ENCODE measurements at places on chromosomes 6 and 20. TPM values are rescaled to one million over a fixed set of nuclear protein-coding genes. Genes with fewer than 3 reads are reported as not detected.

DNA sequence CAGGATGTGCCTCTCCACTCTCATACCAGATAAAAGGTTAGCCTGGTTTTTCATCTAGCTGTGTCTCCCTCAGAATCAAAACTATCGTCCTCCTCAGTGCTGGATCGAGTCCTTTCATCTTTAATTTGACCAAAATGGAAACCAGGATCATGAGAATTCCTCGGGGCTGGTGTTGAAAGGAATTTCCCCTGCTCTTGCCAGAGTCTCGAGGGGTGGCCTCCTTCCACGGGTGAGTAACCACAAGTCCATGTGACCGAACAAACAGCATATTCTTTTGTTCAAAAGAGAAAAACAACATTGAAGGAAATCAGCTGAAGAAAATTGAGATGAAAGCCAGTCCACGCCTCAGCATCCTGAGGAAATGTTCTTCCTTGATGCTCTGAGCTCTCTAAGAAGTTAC lies 165.9 kb upstream of the CDYL start:
- peak; percentile 87 for DNase-seq

The TRIM27 gene
- 69.2 TPM for total RNA-seq

GRCh38 chr6:40953486-40953885 lies 85.5 kb downstream of the UNC5CL start:
- no peak for DNase-seq

The TREM2 gene
- total RNA-seq: not detected

- DNase-seq: peak; percentile 70
Measured at GRCh38 chr20:39822667-39823066, 860.5 kb downstream of the DHX35 start.

The FRMD1 gene
- total RNA-seq: not detected

The CST4 gene
- total RNA-seq: not detected

The COL9A3 gene
- 0.76 TPM for total RNA-seq

DNA sequence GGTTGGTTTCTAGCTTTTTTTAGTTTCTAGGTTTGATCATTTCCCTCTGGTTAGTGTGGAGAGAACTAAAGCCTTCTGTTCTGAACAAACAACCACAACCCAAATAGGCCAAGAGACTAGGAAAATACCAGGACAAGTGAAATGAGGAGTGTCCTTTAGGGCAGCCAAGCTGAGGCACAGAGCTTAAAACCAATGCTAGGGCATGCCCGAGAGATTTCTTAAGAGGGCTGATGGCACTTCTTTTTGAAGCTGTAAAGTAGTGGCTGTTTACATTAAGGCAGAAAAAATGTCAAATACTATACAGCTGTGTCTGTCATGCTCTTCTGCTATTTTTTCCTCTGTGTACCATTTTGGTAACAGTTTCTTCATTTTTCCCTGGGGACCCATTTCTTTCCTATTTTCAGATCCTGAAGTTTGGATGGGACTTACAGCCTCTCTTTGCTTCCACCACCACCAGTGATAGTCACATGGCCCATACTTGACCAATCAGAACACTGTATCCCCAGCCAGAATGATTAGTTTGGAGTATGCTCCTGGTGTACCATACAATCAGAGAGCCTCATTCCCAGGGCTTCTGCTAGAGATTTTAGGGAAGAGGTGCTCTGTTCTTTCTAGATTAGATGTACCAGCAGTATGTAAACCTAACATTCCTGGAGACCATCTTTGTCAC lies 154.4 kb downstream of the BMP2 start:
- DNase-seq: no peak

GRCh38 chr6:32047855-32048766 lies 9.9 kb downstream of the CYP21A2 start:
- peak; percentile 39 for DNase-seq

The ADGB gene
- total RNA-seq: not detected

GRCh38 chr20:40769677-40770285 lies 80.7 kb upstream of the MAFB start:
- no peak for DNase-seq

- peak; percentile 79 for DNase-seq
Measured at GRCh38 chr6:73739096-73739495, 43.1 kb downstream of the CD109 start.

The SCGN gene
- total RNA-seq: not detected

DNA sequence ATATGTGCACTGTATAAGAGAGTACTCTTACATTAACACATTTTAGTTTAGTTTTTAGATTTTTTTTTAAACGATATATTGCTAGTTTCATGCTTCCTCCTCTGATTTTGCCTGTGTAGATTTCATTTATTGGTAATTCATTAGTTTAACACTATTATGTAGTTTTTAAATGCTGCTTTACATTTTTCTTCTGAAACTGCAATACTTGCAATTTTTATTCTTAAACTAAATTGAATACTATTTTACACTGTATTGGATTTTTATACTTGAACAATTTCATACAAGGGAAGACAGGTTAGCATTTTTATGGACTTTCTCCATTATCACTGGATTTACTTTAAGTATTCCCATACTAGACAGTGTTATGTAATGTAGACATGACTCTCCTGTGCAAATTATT lies 12.2 kb downstream of the RBM24 start:
- DNase-seq: no peak

The SIM1 gene
- 0.29 TPM for total RNA-seq

DNA sequence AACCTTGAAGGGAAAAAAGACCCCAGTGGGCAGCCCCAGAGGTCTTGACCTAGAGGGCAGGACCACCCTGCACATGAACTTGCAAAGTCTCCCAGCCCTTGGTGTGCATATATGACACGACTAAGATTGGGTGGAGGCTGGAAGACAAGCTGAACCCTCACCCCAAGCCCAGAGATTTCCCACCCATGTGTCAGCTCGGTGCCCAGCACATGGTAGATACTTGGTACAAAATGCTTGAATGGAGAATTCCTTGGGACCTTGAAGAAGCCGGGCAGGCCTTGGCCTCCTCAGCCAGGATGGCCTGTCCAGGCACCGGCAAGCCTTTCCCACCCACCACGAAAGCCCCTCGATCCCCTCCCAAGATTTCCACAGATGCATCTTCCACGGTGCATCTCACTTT lies 50.6 kb downstream of the BPIFB1 start:
- no peak for DNase-seq

- DNase-seq: no peak
Measured at GRCh38 chr6:73286752-73287151, 23.8 kb upstream of the KHDC1 start.

GRCh38 chr6:52155791-52156576 lies 30.2 kb upstream of the IL17A start:
- peak; percentile 9 for DNase-seq

GRCh38 chr6:25469797-25470388 lies 182.1 kb upstream of the SCGN start:
- no peak for DNase-seq

DNA sequence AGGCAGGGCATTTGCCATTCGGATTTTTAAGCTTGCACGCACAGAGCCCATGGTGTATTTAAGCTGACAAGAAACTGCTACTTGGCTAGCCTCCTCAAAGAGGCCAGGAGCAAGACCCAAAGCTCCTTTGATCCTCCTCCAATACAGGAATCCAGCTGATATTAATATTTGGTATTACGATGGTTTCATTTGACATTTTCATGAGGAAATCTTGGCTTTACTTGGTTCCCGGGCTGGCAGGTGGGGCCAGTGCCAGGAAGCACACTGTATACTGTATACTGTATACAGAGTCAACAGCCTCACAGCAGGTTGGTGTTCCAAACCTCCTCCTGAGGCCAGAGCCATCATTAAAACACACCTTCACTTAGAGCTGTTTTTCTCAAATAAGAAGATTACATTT lies 138.2 kb upstream of the ARMC2 start:
- no peak for DNase-seq

- DNase-seq: no peak
Measured at GRCh38 chr6:96812077-96812703, 25.1 kb downstream of the GPR63 start.

DNA sequence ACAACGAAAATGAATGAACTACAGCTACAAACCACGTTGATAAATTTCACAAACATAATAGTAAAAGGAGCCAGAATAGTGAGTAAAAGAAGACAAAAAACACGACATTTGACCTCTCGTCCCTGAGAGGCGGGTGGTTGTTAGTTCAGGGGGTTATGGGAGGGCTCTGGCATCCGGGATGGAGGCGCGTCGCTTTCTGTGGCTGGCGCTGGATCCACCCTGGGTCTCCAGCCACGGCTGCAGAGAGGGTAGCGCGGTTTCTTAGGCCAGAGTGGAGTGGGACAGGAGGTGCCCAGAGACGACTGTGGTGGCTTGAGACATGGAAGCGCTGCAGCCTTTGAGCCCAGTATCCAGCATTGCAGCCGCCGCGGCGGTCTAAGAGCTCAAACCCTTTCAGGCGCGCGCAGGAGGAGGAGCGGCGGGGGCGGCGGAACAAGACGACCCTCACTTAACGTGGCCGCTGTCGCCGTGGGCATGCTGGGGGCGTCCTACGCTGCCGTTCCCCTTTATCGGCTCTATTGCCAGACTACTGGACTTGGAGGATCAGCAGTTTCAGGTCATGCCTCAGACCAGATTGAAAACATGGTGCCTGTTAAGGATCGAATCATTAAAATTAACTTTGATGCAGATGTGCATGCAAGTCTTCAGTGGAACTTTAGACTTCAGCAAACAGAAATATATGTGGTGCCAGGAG lies 3.7 kb upstream of the ZSCAN23 start:
- peak; percentile 8 for DNase-seq

GRCh38 chr6:1226277-1227099 lies 85.4 kb upstream of the FOXQ1 start:
- DNase-seq: no peak

- no peak for DNase-seq
Measured at GRCh38 chr6:81906709-81907204, 154.3 kb upstream of the TENT5A start.

The ULBP1 gene
- total RNA-seq: 0.33 TPM

- DNase-seq: no peak
Measured at GRCh38 chr20:62371588-62372041, 4.5 kb upstream of the LAMA5 start.

DNA sequence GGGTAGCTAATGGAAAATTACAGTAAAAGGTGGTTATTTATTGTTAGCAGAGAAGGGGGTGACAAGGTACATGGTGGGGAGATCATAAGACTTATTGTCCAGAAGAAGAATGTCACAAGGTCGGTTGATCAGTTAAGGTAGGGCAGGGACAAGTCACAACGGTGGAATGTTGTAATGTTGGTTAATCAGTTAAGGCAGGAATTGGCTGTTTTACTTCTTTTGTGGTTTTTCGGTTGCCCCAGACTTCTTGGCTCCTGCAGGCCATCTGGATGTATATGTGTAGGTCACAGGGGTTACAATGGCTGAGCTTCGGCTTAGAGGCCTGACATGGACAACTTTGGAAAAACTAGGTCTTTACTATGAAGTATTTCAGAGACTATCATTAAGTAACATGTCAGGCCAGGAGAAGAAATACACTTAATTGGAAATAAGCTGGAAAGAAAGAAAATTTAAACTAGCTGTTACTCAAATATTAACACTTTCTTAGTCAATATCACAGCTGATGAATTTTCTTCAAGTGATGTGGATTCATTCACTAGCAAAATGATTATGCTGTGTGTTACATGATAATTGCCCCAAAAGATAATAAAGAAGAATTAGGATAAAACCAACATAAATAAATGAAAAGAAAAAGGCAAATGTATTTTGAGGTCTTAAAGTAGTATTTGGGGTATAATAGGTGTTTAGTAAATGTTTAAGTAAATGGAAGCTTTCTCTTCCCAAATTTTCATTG lies 4.4 kb downstream of the AIG1 start:
- DNase-seq: no peak

- DNase-seq: no peak
Measured at GRCh38 chr20:36644032-36644705, 1.8 kb downstream of the SLA2 start.

The THBS2 gene
- not detected for total RNA-seq

- DNase-seq: no peak
Measured at GRCh38 chr20:33475381-33476152, 14.3 kb upstream of the CBFA2T2 start.

DNA sequence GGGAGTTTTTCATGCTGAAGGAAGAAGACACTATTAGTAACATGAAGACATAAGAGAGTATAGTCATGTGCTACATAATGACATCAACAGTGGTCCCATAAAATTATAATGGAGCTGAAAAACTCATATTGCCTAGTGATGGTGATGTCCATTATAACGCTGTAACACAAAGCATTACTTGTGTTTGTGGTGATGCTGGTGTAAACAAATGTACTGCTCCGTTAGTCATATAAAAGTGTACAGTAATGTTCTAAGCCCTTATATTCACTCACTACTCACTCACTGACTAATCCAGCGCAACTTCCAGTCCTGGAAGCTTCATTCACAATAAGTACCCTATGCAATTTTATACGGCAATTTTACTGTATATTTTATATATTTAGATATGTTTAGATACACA lies 26.8 kb upstream of the ASF1A start:
- no peak for DNase-seq

DNA sequence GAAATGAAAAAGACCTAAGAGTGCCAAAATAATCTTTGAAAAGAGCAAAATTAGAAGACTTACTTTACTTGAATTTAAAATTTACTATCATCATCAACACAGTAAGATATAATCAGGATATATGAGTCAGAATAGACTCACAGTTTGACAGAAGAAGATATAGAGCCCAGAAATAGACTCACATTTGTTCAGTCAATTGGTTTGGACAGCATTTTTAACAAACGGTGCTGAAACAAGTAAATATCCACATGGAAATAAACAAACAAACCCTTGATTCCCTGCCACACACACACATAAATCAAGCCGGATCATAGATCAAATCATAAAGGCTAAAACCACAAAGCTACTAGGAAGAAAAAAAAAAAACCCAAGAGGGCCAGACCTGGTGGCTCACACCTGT lies 291.1 kb downstream of the ADGRG6 start:
- DNase-seq: no peak

DNA sequence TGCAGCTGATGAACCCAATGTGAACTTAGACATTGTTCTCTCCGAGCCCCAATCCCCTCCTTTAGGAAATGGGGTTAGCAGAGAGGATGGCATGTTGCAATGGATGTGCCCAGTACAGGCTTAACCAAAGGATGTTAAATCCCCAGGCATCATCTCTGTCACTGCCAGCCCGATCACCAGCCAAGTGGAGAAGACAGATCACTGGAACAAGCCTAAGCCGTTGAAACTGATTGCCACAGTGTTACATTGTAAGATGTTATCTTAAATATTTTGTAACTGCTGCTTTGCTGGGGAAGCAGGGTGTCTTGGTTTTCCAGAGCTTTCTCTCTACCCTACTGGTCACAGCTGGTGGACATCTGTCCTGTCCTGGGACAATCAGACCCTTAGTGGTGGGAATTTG lies 783.4 kb upstream of the CHD6 start:
- DNase-seq: no peak

DNA sequence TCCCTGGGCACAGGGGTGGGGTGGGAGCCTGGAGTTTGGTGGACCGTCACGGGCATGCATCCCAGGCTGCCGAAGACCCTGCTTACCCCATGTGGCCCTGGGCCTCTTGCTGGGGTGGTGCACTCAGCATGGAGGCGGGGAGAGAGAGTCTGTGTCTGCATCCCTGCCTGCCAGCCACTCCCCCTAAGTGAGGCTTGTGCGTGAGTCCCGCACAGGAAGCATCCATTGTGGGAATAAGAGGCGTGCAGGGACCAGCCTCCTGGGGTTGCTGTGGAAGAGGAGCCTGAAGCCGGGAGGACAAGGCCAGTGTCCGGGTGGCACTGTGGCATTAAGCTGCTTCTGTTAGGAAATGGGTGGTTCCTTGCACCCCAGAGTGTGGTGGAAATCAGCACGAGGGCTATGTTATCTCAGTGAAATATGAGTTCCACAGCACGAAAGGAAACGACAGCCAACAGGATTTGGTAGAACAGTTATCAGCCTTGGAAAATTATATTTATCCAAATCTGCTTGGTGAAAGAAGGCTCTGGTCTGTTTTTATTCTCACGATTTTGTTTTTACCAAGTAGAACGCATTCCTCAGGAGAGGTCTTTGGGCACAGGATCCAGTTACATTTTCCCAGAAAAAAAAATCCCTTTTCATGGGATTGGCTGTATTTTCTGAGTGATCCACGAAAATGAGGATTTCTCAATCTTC lies 35.7 kb downstream of the CDH4 start:
- DNase-seq: no peak
